HepG2 (cell line): ENCODE measurements at places on chromosomes 7 and 10. TPM values are rescaled to one million over a fixed set of nuclear protein-coding genes. Genes with fewer than 3 reads are reported as not detected.

UBN2 gene
- 5.6 and 8.0 TPM in 2 replicates for total RNA-seq

SEMA3C gene
- total RNA-seq, result 0.13 TPM in 1 of 2 replicates, not detected in the other

BTBD16 gene
- 3.6 and 5.0 TPM in 2 replicates for total RNA-seq

ACBD5 gene
- 14.8 and 21.4 TPM in 2 replicates for total RNA-seq

SCART1 gene
- 0.32 and 0.46 TPM in 2 replicates for total RNA-seq

CFAP70 gene
- 0.13 and 0.27 TPM in 2 replicates for total RNA-seq

GRCh38 chr7:17121671-17122070 is 176.8 kb upstream of the AHR start:
- no peak overlapping the region for H3K27ac ChIP-seq
- DNase-seq, result no peak
- no peak overlapping the region for H3K4me3 ChIP-seq
- H3K36me3 ChIP-seq, result no peaks in the 10 kb centered on the region
- peaks cover 11% of the 10 kb centered on the region for H3K4me1 ChIP-seq

DNA sequence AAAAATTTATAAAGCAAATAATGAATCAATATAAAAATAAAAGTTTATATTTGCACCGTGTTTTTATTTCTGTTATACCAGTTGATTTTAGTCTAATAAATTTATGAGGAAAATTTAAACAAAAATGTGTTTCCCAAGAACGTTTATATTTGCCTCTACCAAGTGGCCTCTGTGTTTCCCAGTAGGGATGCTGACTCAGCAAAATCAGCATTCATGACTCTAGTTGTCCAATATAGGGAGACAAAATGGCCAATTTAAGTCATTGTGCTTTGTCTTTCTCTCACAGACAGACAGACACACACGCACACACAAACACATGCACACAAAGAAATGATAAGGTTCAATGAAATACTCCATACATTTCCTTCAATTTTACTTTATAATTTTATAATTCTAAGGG is 942.5 kb upstream of the ZWINT start:
- no peaks in the 10 kb centered on the region for H3K27me3 ChIP-seq
- H3K4me3 ChIP-seq, result no peak overlapping the region
- H3K4me1 ChIP-seq, result no peaks in the 10 kb centered on the region
- DNase-seq, result no peak
- no peaks in the 10 kb centered on the region for H3K36me3 ChIP-seq

IDI2 gene
- total RNA-seq, result not detected in 2 replicates

- H3K36me3 ChIP-seq, result no peaks in the 10 kb centered on the region
- H3K27ac ChIP-seq, result no peak overlapping the region
- DNase-seq, result no peak
- H3K4me1 ChIP-seq, result no peaks in the 10 kb centered on the region
- no peaks in the 10 kb centered on the region for H3K27me3 ChIP-seq
These were observed 320.0 kb upstream of the ETV1 start for GRCh38 chr7:14309432-14309831.

DNA sequence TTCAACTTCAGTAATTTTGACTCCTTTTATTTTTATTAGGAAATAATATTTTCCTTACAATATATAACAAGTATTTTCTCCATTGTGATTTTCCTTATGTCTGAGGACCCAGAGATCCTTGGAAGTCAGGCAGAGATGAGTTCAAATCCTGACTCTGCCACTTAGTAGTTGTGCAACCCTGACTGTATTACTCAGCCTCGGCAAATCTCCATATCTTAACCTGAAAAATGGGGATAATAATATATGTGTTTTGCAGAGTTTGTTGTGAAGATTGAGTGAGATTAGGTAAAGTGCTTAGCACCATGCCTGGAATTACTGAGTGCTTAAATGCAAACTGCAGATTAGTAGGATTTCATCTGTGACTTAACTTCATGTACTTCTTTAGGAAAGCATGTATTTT is 120.5 kb upstream of the KLF14 start:
- no peak overlapping the region for H3K4me3 ChIP-seq
- no peaks in the 10 kb centered on the region; the same call in 1 of the 2 replicates for H3K27me3 ChIP-seq
- DNase-seq, result no peak

GRCh38 chr10:45660876-45661411 is 11.6 kb downstream of the ZFAND4 start:
- H3K4me1 ChIP-seq, result no peaks in the 10 kb centered on the region
- H3K36me3 ChIP-seq, result no peaks in the 10 kb centered on the region
- H3K27me3 ChIP-seq, result no peaks in the 10 kb centered on the region
- DNase-seq, result no peak

DNA sequence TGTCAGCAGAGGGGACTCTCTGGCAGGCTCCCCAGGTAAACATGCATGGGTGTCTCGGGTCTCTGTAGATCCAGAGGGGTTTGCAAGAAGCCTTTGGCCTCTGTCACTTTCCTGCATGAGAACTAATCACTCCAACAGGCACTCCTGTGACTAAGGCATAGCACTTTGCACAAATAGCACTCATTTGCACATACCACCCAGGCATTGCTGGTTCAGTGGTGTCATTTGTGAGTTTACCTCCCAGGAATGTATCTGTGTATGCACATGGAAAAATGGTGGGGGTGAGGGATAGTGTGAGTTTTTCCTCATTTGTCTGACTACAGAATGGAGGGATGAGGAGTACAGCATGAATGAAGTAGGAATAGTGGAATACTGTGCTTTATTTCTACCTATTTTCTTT is 39.5 kb downstream of the CNNM1 start:
- H3K36me3 ChIP-seq, result no peaks in the 10 kb centered on the region

GRCh38 chr10:113458451-113458850 is 94.4 kb upstream of the HABP2 start:
- no peak for DNase-seq
- H3K4me1 ChIP-seq, result peaks cover 1% of the 10 kb centered on the region; the same call in 1 of the 2 replicates
- H3K36me3 ChIP-seq, result no peaks in the 10 kb centered on the region
- no peak overlapping the region for H3K4me3 ChIP-seq
- no peak overlapping the region for H3K27ac ChIP-seq

GRCh38 chr10:60669501-60669900 is 108.8 kb upstream of the CDK1 start:
- no peaks in the 10 kb centered on the region for H3K27me3 ChIP-seq
- no peaks in the 10 kb centered on the region for H3K4me1 ChIP-seq
- H3K4me3 ChIP-seq, result no peak overlapping the region
- H3K36me3 ChIP-seq, result no peaks in the 10 kb centered on the region

- no peak overlapping the region for H3K27ac ChIP-seq
- H3K36me3 ChIP-seq, result peaks cover 4% of the 10 kb centered on the region; the same call in 1 of the 3 replicates
- DNase-seq, result no peak
- peaks cover 15% of the 10 kb centered on the region; the same call in 1 of the 2 replicates for H3K4me1 ChIP-seq
These were observed 104.9 kb downstream of the ADK start for GRCh38 chr10:74255888-74256357.

GRCh38 chr7:16564023-16564380 is 37.4 kb downstream of the LRRC72 start:
- H3K4me3 ChIP-seq, result no peak overlapping the region
- no peak for DNase-seq
- H3K4me1 ChIP-seq, result no peaks in the 10 kb centered on the region
- H3K36me3 ChIP-seq, result no peaks in the 10 kb centered on the region
- H3K27ac ChIP-seq, result no peak overlapping the region

HDAC9 gene
- 0.06 and 0.07 TPM in 2 replicates for total RNA-seq

GRCh38 chr7:48085942-48086341 is 3.1 kb upstream of the UPP1 start:
- H3K4me3 ChIP-seq, result no peak overlapping the region
- DNase-seq, result no peak
- no peaks in the 10 kb centered on the region for H3K36me3 ChIP-seq
- peaks cover 53% of the 10 kb centered on the region for H3K4me1 ChIP-seq
- no peak overlapping the region for H3K27ac ChIP-seq
- H3K27me3 ChIP-seq, result no peaks in the 10 kb centered on the region
